ENCODE measurements at places on chromosomes 5 and 9.

- peak; percentile 84 for DNase-seq
Measured at GRCh38 chr5:143279698-143280097, 123.8 kb downstream of the NR3C1 start.

- no peak for DNase-seq
Measured at GRCh38 chr5:24555229-24555628, 89.5 kb downstream of the CDH10 start.

- DNase-seq = peak; percentile 73
Measured at GRCh38 chr5:170809551-170809950, 26.0 kb downstream of the GABRP start.

DNA sequence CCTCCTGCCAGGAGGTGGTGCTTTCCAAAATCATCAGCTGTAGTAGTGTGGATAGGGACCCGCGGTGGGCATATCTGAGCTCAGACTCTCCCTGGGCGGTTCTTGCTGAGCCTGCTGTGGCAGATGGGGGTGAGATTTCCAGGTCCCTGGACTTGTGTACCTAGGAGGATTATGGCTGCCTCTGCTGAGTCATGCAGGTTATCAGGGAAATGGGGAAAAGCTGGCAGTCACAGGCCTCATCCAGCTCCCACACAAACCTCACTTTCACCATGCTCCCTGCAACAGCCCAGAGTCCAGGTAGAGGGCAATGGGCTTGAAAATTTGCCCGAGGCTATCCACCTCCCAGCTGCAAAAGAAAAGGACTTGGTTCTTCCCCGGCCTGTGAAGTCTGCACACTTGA is 23.4 kb upstream of the MAMDC2 start:
- peak; percentile 14 for DNase-seq

- no peak for DNase-seq
Measured at GRCh38 chr5:142726188-142726731, 40.4 kb upstream of the FGF1 start.

GRCh38 chr5:163653526-163653925 is 148.1 kb downstream of the MAT2B start:
- DNase-seq = no peak

DNA sequence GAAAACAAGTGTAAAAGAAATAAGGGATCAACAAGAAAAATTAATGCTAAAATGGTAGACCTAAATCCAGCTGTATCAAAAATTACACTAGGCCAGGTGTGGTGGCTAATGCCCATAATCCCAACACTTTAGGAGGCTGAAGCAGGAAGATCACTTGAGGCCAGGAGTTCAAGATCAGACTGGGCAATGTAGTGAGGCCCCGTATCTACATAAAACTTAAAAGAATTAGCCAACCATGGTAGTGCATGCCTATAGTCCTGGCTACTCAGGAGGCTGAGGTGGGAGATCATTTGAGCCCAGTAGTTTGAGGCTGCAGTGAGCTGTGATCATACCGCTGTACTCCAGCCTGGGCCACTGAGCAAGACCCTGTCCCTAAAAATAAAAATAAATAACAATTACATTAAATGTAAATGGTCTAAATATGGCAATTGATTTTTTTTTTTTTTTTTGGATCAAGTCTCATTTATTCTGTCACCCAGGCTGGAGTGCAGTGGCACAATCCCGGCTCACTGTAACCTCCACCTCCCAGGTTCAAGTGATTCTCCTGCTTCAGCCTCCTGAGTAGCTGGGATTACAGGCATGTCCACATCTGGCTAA is 4.2 kb upstream of the FAM151B start:
- no peak for DNase-seq

GRCh38 chr9:77589046-77589795 is 58.9 kb downstream of the GNA14 start:
- DNase-seq = no peak

DNA sequence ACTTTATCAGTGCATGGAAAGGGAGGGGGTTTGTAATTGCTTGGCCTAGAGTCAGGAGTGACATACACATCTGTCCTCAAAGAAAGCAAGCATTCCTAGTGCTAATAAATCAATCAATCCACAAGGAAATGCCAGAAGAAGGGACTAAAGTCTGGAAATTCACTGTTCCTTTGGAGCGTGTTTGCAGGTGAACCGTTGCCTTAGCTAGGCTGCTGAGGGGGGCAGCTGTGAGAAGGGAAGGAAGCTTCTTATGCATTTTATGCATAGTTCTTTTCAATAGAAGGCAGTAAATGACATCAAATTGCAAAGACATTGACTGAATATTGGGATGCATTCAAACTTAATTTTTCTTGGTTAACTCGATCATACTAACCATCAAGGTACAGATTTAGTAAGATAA is 1092.5 kb upstream of the SEMA6A start:
- DNase-seq = peak; percentile 50

DNA sequence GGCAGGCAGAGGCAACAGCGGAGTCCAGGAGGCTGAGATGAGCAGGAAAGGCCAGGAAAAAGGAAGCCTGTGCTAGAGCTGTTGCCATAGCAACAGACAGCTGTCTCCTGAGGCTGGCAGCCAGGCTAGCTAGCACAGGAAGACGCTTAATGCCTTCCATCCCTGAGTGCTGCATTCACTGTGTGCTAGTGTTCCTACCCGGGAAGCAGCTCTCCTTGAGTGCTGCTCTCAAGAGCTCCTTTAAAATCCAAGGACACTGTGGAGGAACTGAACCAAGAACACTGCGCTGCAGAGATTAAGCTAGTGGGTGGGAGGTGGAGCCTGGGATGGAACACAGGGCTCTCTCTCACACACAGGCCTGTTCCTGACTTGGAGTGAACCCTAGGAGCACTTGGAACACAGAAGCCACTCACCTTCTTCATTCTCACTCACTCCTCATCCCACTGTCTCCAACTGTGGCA is 53.5 kb upstream of the IL7R start:
- peak; percentile 77 for DNase-seq

DNA sequence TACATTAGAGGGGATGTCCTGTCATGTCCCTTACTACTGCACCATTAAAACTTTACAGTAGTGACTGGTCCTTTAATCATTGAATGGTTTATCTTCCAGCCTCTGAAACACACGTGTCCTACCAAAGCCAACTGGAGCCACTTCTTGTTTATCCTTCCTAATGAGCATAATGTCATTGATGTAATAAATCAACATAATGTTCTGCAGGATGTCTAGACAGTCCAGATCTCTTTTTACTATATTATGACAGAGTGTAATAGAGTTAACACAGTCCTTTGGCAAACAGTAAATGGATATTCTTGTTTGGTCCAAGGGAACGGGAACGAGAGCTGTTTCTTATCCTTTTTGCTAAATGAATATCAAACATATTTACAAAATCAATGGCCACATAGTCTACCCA is 88.1 kb upstream of the PTPRD start:
- no peak for DNase-seq

- DNase-seq = no peak
Measured at GRCh38 chr5:17079562-17079961, 137.9 kb upstream of the BASP1 start.

GRCh38 chr5:133952729-133953567 is 15.5 kb downstream of the C5orf15 start:
- no peak for DNase-seq

GRCh38 chr9:31606678-31607077 is 777.8 kb upstream of the ACO1 start:
- DNase-seq = no peak

- DNase-seq = no peak
Measured at GRCh38 chr5:172313915-172314314, 30.4 kb upstream of the UBTD2 start.

GRCh38 chr9:34957492-34958410 is at the start of gene PHF24:
Gene PHF24, plus strand, starts transcription at chr9:34958285. Its CDS starts 13,014 bp downstream, at chr9:34971299.
- DNase-seq = peak; percentile 57

DNA sequence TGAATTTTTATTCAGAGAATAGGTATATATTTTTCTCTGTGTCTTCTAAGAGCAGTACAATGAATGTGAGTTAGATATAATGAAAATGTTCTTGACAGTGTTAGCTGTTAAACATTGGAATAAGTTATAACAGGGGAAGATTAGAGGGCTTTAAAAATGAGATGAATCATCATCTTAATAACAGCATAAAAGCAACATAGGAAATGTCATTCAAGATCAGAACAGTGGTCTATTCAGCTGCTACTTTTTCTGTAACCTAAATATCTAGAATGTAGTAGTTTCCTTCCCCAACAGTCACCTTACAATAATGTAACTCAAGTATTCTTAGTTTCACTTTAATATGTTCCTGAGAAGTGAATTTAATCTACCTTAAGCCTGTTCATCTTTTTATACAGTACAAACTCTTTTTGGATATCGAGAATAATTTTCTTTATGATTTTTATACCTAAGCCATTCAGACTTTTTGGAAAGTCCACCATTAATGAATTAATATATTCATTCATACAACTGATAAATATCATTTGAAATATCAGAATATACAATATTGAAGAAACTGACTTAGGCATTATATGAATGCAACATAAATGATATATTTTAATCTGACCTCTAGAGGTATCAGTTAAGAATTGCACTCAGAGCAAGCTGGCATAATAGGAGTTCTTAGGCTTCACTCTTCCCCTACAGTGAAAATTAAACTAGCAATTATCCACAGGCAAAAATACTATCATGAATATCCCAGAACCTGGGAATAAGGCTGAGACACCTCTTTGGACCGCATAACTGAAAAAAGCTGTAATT is 66.1 kb upstream of the EDIL3 start:
- DNase-seq = peak; percentile 24

- DNase-seq = no peak
Measured at GRCh38 chr5:170219615-170220014, 13.2 kb upstream of the C5orf58 start.

DNA sequence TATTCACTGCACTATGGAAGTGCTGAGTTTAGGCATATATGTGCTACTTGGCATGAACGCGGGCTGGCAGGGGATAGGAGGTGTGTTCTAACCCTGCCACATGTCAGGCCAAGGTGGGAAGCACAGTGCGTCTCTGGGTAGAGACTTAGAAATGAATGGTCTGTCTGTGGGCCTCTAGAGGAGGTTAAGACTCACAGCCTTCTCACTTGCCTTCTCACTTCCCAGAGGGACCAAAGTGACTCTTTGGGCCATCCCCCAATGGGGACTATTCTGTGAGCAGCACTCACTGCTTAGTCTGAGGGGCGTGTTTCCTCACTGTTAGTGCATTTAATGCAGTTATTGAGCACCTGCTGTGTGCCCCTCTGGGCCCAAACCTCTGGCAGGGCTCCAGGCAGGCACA is 2.4 kb upstream of the PITX1 start:
- no peak for DNase-seq

- DNase-seq = no peak
Measured at GRCh38 chr9:90916147-90916734, 114.6 kb downstream of the SYK start.

DNA sequence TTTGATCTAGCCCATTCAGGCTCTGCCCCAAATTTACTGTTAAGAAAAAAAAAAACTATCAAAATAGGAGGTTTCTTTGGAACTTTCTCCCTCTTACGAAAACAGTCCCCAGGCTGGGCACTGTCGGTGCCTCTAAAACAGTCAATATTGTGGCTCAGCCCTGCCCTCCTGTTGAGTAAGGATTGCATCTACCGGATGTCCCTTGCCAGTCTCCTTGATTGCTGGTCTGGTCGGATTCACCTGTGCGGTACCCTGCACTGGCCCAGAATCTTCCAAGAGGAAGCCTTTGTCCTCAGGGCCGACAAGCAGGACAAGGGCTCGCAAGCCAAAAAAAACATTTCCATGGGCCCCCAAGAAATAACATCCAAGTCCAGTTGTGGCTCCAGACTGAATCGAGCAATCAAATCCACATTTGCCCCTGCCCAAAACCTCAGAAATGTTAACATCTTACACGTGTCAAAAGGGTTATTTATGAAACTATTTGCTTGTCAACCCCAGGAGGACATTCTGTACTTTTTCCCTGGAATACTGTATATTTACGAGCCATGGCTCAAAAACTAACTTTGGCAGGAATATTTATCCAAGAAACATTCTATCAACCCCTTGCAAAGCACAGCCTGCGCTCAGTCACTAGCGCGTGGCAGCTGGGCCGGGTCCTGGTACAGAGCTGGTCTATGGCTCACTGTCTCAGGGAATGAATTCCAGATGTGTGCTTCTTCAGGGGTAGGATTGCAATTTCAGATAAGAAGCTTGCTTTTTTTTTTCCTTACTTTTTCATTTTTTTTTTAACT is 129.2 kb upstream of the ADRA1B start:
- DNase-seq = no peak

DNA sequence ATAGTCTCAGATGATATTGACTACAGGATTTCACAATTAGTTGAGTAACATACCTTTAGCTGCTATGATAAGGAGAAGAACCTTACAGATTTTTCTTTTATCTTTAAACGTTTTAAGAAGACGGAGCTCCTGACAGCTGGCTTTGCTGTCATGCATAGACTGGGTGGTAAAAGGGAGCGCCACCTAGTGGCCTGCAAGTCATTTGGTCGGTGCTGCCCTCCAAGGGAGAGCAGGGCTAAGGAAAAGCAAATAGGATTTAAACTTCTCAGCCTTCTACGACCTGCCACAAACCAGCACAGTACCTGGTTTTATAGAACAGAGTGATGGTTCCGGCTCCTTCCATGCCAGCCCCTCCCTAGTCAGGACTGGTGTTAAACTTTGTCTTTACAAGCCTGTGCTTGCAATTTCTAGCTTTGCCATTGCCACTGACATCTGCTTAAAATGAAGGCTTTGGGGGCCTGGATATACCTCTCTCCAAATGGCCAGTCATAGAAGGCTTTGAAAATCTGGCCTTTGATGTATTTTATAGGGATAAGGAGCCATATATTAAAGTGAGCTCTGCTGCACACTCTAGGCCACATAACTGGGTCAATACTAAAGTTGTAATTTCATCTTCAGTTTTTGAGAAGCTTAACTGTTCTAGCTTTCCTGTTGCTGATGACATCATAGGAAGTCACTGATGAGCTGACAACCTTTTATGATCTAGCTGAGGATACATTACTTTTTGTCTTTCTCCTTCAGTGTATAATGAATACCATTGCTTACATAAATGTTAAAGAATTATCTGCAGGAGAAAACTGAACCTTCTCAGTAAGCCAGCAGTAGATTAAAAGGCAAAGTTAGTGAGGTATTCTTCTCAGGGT is 31.1 kb upstream of the ADAMTSL1 start:
- peak; percentile 86 for DNase-seq

DNA sequence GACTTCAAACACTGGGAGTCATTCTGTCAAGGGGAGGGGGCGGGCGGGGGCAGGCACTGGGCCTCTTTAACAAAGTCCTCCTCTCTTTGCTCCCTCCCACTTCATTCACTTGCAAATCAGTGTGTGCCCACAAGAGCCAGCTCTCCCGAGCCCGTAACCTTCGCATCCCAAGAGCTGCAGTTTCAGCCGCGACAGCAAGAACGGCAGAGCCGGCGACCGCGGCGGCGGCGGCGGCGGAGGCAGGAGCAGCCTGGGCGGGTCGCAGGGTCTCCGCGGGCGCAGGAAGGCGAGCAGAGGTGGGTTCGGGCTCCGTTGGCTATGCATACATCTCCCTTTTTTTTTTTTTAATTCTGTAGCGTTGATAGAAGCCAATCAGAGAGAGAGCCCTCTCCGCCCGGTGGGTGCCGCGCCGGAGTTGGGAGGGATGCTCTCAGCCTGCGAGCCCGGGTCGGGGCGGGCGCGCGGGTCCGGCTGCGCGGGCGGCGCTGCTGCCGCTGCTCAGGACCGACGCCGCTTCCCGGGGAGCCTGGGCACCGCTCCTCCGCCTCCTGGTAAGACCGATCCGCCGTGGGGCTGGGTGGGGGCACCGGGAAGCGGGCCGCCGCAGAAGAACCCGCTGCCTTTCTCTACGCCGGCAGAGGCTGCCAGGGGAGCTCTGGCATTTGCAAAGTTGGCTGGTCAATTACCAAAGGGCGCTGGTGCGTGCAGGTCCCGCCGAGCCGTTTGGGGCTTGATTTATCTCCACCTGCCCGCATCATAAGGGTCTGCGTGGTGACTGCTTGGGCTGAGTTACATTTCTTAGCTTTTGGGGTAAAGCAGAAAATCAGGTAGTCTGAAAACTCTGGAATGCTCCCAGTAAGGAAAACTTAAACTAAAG is at the start of gene CDH6:
CDH6 (plus strand) TSS at position 96 of the 877 bp plus-strand sequence. CDS start 73,788 bp downstream, outside the sequence.
- DNase-seq = peak; percentile 93

Data from GM23338 (cell line).